ENCODE measurements at places on chromosomes 2 and 18.

DNA sequence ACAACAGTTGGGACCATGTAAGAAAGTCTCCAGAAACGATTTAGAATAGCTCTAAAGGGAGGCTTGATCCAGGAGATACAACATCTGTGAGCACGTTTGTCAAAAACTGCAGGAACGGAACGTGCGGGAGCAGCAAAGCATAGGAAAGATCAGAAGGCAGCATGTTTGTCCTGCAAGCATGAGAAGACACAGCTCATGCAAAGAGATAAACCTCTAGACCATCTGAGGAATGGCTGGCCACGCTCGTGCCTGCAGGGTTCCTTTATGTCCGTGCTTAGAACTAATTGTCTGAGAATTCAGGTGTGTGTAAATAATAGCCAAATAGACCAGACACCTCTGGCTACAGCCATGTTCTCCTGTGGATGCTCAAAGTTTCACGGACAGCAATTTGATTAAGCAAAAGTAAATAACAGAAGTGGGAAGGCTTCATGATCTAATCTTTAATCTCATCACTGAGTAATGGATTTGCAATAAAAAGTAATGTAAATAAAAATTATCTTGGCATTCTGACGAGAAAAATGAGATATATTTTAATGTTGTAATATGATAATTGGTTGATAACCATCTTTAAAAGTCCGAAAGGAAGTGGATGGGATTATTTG lies 534.8 kb upstream of the CDH7 start:
- no peak for DNase-seq

DNA sequence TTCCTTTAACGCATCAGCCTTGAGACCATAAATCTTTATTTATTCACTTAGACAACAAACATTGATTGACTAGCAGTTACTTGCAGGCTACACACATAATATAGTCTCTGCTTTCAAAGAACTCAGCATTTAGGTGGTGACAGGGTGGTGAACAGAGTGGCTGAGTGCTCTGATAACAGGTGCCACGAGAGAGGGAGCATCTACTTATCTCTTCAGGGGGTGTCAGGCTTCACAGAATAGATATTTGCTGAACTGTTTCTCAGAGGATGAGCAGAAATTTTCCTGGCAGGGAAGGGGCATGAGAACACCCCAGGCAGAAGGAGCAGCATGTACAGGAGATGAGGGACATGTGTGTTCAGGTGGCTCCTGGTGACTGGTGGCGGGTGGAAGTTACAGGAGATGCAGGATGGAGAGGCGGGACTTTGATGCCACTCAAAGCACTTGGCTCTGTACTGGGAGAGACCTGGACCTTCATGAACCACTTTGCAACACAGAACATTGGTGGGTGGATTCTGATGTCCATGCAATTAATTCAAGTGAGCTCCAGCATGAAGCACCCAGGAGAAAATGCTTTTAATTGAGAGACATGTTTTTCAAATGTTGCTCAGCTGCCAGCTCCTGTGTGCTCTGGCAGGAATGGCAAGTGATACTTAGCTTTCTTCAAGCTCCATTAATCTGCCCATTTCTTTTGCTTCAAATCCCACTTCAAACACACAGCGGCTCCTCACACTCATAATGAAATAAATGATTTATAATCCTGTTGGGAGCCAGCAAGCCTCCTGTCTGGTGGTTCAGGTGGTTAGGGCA lies 248.9 kb downstream of the MYCN start:
- no peak for DNase-seq

DNA sequence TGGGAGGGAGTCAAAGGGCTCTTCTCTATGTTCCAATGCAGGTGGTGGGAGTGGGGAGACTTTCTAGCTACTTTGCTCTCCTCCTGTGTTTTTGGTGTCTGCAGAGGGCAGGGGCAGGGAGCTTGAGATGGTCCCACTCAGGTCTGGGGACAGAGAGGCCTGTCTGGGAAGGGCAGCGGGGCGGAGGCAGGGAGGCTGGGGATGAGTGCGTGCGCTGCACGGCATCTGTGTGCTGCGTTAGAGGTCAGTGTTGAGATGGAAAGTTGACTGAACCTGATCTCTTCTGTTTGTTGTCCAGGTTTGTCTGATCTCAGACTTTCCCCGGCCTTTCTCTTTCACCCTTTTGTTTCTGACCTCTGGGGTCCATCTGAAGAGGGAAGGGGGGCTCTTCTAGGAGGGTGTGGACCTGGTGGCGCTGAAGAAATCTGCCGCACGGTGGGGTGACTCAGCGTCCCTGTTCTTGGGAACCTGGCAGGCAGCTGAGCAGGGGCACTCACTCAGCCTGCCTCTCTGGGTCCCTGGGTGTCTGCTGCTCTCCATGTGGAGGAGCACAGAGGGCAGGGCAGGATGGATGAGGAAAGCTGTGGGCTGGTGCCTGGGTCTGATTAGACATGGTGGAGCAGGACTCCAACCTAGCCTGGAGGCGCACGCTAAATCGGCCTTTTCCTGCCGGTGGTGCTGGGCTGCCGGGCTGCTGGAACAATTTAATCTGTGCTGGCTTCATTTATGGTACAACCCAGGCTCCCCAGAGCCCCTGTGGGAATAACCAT lies 24.1 kb downstream of the IGFBP2 start:
- no peak for DNase-seq

DNA sequence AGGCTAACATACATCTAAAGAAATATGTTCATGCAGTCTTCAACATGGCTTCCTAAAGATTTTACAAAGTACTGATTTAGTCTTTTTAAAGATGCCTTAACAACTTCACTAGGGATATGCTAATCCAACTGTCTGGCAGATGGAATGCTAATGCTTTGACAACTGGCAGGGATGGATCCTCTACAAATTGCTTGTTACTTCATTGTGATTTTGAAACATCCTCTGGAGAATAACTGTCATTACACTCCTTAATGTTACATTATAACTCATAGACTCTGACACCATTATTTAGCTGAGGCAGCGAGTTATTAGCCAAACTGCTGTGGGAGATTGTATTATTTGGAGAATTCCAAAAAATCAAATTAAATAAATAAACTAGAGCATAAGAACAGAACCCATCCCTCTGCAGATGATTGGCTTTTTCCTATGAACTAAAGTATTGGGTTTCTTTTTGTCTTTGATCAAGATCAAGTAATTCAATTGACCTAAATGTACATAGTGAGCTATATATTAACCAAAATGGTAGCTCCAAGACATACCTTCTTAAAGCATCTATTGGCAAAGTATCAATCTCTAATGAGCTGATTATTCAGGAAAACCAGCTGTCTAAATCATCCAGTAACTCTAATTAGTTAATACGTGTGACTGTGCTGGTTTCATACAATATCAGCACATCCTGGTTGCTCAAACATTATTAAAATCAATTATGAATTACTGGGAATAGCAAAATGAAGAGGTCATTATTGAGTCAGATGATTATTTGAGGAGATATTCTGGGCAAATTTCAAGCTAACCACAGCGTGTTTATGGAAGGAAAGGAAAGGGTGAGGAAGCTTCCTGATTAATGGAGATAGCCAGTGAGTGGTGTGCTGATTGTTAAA lies 321.3 kb upstream of the TFPI start:
- DNase-seq = no peak

GRCh38 chr2:189293164-189293563 lies 113.6 kb upstream of the COL5A2 start:
- DNase-seq = no peak

DNA sequence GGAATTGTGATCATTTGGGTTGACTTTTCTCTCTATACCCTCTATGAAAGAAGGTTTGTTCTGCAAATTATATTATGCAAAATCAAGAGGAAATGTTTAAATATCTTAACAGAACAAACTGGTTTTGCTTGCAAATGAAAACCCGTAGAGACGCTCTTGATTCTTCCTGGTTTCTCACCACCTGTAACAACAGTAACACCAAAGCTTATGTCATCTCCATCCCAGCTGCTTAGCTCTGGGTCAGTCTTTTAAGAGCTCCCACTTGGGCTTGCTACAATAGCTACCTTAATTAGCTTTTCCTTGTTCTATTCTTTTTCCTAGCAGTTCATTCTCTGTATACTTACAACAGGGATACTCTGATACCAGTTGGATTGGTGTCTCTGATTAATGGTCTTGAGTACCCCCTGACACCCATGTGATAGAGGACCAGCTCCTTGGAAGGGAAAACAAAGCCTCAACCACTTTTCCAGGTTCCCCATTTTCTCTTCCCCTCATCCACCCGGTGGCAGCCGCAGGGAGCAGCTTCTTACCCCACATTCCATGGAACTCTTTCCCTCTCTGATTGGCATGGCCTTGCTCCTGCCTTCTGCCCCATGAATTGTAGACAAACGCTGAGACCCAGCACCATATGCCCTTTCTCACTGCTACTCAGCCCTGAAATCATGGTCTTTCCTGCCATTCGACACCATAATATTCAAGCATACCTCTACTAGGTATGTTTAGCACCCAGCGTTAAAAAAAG lies 27.7 kb downstream of the TMEM182 start:
- no peak for DNase-seq

- no peak for DNase-seq
Measured at GRCh38 chr2:172340394-172340793, 87.0 kb upstream of the ITGA6 start.

- no peak for DNase-seq
Measured at GRCh38 chr2:29347774-29348461, 232.7 kb downstream of the CLIP4 start.

DNA sequence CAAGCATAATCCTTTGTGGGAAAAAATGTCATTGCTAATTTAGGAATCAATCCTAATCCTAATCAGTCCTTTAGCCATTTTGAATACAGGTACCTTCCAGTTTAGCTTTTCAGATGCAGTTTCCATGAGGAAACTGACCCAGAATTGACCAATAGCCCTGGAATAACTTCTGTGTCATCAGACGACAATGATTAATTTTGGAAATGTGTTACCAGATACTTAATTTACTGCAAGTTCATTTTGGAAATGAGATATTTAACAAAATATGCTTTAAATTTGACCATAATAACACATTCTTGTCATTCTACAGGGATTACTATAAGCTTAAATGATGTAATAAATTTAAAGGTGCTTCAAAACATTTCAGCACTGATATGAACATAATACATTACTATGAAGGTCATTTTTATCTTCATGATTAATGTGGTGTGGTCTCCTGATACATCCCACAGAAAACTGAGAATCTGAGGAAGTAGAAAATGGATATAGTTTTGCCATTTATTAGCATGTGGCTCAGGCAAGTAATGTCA lies 129.8 kb upstream of the SH3BP4 start:
- DNase-seq = no peak

DNA sequence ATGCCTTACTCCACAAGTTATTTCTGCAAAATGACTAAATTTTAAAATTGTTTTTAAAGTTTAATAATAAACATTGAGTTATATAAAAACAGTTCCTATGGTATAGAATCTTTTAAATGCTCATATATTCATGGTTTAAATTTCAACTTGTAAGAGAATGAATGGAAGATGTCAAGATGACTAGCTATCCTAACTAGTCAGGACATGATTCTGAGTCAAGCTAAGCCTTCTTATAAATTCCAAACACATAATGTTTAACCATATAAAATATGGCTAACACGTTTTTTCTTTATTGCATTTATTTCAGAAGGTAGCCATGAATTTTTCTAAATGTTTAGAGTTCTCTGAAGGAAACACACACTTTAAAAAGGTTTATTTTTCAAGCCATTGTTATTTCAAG lies 320.4 kb downstream of the CBLN2 start:
- no peak for DNase-seq

- DNase-seq = no peak
Measured at GRCh38 chr18:76348267-76349066, 146.6 kb downstream of the ZNF516 start.

DNA sequence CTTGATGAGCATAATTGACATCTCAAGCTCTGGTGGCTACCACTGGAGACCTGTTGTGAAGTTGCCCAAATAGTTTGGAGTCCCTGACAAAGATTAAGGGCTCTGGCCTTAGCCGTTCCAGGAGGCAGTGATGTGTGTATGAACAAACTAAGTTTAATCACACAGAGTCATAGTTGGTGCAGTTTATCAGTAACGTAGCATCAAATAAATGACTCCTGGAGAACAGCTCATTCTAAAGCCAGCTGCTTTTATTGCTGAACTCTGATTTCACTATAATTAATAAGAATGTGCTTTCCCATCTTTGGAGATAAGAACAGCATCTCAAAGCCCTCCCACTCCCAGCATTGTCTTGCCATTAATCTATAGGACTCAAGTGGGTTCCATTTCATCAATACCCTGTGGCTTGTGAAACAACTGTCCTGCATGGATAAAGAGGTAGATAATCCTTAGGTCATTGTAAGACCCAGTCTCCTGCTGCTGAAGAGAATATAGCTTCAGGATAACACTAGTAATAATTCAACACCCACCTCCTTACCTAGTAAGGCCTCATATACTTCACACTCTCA lies 211.4 kb upstream of the THUMPD2 start:
- no peak for DNase-seq

DNA sequence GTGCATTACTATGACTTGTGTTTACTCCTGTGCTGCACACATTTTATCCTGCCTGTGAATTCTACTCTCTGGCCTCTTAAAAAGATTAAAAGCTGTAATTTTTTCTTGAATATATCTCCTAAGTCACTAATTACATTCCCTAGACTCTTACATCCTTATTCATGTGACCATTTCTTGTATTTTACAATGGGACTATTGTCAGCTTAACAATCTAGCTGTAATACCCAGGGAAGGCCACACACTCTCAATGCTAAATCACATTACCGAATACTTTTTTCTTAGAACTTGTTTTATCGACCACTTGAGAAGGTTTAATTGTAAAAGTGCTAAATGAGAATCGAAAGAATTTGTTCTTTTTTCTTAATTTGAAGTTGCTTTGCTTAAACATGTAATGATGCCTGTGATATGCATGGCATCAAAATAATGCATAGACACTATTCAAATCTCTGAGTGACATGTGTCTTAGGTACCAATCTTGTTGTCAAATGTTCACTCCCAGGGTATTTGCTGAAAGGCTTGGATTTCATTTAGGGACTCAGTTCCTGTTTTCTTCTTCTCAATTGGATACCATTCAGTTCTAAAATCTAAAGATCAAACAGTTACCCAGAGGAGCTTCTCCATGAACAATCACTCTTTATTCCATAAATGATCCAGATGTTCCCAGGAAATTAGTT lies 498.5 kb downstream of the DPP10 start:
- no peak for DNase-seq

- no peak for DNase-seq
Measured at GRCh38 chr2:156399224-156399949, 36.8 kb upstream of the GPD2 start.

DNA sequence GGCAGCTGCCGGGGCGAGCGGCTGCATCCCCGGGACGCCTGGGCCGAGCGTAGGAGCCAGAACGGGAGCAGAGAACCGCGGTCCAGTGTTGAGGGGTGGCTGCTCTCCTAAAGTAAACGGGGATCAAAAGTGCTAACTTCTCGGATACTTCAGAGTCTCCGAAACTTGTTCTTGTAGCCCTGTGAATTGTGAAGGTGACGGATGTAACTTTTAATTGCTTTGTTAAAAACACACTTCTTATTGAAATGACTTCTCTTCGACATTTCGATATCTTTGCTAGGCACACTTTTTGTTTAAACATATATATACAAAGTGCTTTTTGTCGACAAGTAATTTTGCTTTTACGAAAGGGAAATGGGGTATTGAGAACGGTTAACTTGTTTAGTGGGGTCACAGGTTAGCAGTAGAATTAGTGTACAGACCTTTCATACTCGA lies 540 bp downstream of the ATP9B start:
- no peak for DNase-seq

GRCh38 chr2:232966122-232966521 lies 46.9 kb downstream of the NGEF start:
- no peak for DNase-seq

- DNase-seq = no peak
Measured at GRCh38 chr18:47970664-47971531, 40.4 kb upstream of the SMAD2 start.

- DNase-seq = no peak
Measured at GRCh38 chr2:157839162-157839801, 36.8 kb downstream of the ACVR1 start.

- no peak for DNase-seq
Measured at GRCh38 chr2:63764630-63765029, 77.1 kb upstream of the UGP2 start.
